Fibroblast of pulmonary artery (primary cell): ENCODE measurements at places on chromosomes 2 and 18.

GRCh38 chr2:217444932-217445331 is 557.9 kb downstream of the TNS1 start:
- no peak for DNase-seq

- peak; percentile 57 for DNase-seq
Observed at GRCh38 chr2:170155022-170155722, 22.8 kb upstream of the MYO3B start.

DNA sequence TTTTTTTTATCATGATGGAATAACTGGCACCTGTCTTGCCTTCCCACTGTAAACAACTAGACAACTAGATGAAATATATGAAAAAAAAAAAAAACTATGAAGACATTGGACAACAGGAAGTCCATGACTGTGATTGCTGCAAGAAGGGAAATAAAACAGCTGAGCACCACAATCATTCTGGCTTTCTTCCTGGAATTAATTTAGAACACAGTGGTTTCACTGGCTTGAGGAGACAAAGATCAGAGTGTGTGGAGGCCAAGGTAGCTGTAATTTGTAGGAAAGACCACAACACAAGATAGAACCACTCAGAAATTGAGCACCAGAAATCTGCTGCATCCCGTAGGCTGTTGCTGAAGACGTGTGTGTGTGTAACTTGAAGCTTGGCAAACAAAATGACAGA is 121.1 kb upstream of the PID1 start:
- peak; percentile 87 for DNase-seq

DNA sequence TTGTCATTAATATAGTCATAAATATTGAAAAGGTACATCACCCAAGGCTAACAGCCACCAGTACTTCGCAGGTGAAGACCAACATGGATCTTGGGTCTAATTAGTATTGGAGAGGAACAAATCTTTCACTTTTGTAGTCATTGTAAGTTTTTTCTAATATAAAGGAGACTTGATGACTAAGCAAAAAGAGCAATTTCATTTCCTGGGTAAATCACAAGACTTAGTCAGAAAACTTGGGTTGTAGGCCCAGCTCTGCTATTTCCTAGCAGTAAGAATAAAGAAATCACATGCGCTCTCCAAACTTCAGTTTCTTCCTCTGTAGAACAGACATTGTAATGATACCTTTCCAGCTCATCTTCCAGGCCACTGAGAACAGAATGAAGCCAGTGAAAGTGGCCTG is 40.9 kb downstream of the NRP2 start:
- peak; percentile 57 for DNase-seq

- DNase-seq, result peak; percentile 11
Observed at GRCh38 chr2:180291552-180292421, 284.7 kb upstream of the CWC22 start.

- DNase-seq, result peak; percentile 75
Observed at GRCh38 chr2:10452312-10452711, 4.2 kb upstream of the ODC1 start.

DNA sequence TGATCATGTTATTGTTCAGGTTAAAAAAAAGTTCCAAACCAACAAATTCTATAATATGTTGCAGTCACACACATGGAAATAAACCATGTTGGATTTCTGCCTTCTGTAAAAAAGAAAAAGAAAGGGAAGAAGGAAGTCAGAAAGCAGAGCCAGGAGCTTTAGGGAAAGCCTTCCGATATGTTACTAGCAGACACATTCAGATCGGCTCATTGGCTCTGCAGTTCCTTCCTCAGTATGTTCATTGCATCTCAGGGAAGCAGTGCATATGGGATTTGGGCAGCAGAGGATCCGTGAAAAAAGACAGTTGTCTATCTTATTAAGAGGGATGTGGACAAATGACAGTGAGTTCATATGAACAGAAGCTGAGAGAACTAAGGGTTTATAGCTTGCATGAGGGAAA is 68.1 kb downstream of the KIF5C start:
- no peak for DNase-seq
